Mammary microvascular endothelial cell (primary cell): ENCODE measurements at places on chromosomes 3 and 15. TPM values are rescaled to one million over a fixed set of nuclear protein-coding genes. Genes with fewer than 3 reads are reported as not detected.

MEGF11 gene
- total RNA-seq = not detected in 2 replicates

TIMP4 gene
- 0.67 and 0.98 TPM in 2 replicates for total RNA-seq

CEP97 gene
- total RNA-seq = 4.7 and 7.7 TPM in 2 replicates

SLC6A20 gene
- total RNA-seq = not detected in 2 replicates

SPATA12 gene
- total RNA-seq = 0.13 and 0.15 TPM in 2 replicates
